ENCODE measurements at places on chromosomes 12 and 14.

DNA sequence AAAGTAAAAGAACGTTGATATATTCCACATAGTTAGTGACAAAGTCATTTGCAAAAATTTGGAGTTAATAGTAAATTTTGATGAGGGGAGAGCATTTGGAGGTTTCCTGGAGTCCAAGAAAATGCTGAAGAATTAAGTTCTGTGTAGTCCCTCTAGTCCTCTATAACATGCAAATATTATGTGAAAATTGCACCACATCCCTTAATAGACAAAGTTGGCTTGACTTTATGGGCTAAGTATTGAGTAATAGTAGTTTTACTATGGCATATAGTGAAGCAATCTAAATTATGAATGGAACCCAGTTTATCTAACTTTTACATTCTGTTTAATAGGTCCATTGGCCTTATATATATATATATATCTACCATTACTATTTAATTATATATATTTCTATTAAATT, 66.4 kb upstream of the DCN start:
- no peak for DNase-seq

GRCh38 chr14:33745163-33745562, 205.7 kb downstream of the EGLN3 start:
- DNase-seq: no peak

- no peak for DNase-seq
These were observed 60.3 kb downstream of the ATP2B1 start for GRCh38 chr12:89648211-89648930.

DNA sequence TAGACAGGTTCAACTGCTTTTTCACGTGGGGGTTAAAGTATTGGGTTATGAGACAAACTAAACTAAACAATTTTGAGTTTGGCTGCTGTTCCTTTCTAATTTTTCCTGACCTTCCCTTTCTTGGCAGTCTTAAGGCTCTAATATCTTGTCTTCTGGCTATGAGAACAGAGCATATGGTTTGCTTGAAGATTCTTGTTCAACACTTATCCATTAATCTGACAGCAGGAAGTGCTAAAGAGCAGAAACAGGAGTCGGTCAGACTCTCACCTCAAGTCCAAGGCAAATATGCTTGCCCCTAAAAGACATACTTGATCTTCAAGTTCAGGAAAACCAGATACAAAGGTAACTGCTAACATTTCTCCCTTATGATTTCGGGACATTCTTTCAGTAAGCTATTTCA, 52.6 kb upstream of the KCNJ8 start:
- no peak for DNase-seq

DNA sequence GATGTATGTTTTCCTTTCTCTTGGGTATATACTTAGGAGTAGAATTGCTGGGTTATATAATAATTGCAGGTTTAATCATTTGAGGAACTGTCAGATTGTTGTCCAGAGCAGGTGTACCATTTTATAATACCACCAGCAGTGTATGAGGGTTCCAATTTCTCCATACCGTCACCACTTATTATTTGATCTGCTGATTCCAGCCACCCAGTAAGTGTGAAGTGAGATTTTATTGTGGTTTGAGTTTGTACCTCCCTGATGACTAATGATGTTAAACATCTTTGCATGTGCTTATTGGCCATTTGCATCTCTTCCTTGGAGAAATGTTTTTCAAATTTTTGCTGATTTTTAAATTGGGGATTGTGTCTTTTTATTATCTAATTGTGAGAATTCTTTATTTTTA, 15.1 kb downstream of the NCKAP5L start:
- DNase-seq: no peak

- no peak for DNase-seq
These were observed 46.9 kb upstream of the SLC16A7 start for GRCh38 chr12:59548930-59549329.

DNA sequence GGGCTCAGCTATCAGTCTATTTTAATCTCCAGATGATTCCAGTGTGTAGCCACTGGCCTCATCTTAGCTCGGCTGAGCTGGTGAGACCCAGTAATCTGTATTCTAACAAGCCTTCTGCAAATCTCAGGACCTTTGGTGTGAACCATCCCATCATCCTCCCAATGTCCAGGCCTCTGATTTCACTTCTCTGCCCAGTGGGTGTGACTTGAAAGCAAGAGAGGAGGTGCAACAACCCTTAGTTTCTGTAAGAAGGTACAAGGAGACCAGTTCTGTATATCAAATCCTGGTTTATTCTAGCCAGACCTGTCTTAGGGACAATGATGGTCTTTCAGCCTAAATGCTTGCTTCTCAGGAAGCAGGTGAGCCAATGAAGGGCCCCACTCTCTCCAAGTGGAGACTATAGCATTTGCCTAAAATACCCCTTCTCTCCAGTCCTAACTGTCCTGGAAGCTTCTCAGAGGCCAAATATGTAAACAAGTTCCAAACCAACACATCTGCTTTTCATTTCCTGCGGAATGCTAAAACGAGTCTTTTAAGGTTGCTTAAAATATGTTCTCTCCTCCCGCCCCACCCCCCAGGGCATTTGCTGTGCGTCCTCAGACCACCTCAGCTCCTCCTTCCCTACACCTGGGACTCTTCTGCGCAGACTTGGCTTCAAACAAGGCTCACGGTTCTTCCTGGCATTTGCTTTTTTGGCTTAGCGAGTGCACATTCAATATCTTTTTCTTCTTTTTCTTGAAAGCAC, 78.4 kb upstream of the FUT8 start:
- no peak for DNase-seq

GRCh38 chr12:116594325-116595038, 35.3 kb downstream of the MAP1LC3B2 start:
- no peak for DNase-seq

- no peak for DNase-seq
These were observed 6.4 kb downstream of the GPRC5D start for GRCh38 chr12:12945591-12945990.

- DNase-seq: no peak
These were observed 12.4 kb downstream of the SLCO1B3 start for GRCh38 chr12:20822925-20823324.

DNA sequence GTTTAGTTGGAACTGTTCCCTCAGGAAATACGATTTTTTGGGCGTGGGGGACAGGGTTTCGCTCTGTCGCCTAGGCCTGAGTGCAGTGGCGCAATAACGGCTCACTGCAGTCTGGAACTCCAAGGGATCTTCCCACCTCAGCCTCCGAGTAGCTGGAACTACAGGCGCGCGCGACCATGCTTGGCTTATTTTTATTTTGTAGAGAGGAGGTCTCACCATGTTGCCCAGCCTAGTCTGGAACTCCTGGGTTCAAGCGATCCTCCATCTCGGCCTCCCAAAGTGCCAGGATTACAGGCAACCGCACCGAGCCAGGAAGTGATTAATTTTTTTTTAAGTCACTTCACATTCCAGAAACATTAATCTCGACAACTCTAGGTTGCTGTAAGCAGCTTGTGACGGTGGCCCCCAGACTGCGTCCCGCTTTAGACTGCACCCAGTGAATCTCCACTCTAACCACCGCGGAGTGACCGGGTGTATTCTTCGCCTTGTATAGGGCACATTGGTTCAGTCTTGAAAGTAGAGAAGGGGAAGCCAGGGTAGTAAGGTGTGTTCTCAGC, 830 bp upstream of the MIS18BP1 start:
- DNase-seq: no peak

DNA sequence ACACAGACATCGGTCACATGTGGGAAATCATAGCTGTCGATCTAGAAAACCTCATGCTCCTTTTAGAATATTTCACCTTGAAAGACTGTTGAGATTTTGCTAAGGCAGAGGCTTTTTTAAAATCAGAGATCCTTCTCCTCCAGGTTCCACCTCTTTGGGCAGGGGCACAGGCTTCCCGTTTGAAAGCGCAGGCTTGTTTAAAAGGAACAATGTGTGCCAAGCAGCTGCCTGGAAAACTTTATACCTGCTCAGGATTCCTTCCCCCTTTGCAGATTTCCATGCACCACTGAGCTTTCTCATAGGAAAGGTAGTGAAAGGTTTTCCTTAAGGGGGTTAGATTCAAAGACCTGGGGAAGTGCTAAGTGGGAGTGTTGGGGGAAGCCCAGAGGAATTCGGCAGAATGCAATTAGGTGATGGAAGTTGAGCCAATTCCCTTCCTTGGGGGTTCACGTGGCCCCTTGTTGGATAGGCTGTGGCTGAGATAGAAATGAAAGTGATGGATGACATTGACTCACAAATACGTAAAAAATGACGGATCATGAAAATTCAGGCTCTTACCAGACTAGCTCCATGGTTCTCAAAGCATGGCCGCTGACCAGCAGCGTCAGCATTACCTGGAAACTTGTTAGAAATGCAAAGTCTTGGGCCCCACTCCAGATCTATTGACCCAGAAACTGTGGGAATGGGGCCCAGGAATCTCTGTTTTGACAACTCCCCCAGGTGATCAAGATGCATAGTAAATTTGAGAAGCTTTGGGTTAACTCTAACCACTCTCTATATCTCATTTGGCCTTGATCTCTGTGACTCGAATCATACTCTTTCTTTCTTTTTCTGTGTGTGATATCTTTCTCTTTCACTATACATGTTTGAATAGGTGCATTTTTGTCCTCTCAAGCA, 281.4 kb upstream of the FKBP4 start:
- DNase-seq: no peak

DNA sequence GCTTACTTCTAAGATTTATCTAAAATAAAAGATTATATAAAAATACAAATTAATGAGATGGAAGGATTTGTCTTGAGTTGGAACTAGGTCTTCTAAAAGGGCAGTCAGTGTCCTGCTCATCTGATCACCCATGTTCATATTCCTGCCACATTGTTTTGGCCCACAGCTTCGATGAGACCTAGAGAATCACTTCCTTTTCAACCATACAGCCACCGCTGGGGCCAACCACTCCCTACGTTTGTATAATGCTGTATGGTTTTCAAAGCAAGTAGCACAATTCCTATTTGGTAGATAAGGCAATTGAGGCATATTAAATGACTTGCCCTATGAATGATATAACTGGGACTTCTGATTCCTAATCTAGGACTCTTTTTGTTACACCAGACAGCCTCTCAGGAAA, 249.4 kb downstream of the ZFP36L1 start:
- DNase-seq: no peak

DNA sequence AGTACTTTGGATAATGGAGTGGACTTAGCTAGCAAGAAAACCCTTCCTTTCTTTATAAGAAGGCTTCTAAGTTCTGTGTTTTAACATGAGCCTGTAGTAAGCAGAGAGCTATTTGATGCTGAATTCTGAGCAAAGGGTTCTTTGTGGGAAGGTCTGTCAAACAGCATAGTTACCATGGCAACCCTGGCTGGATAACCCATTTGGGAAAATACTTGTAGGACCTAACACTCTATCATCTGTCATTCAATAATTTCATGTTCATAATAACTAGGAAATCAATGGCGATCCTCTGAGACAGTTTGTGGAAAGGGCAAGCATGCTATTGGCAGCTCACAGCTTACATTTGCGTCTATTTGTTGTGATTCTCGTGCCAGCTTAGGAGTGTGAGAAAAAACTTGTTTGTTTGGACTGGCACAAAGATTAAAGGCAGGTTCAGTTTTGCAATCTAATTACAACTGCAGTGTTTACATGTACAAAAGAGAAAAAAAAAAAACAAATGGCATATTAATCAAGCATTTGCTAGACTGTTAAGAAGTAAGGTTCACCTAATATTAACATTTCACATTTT, 219.2 kb downstream of the PDZRN4 start:
- no peak for DNase-seq

GRCh38 chr12:122097927-122098756, 19.6 kb downstream of the MLXIP start:
- no peak for DNase-seq

GRCh38 chr12:71721783-71722505, 32.7 kb upstream of the RAB21 start:
- DNase-seq: no peak

DNA sequence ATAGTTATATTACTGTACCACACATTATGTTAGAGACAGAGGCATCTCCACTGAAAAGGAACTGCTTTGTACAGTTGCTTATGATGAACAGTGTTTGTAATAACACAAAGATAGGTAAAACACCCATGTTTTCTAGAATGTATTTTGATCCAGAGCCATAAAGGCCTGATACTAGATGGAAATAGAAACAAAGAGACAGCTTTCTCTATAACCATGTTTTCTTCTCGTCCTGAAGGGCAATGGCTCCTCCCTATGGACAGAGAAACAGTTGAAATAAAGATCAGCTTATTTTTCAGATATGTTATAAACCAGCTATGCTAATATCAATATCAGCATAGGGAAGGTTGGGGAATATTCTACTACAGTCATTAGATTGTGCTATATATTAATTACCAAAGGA, 109.2 kb downstream of the ATXN7L3B start:
- no peak for DNase-seq
